AG04449 (cell line): ENCODE measurements at places on chromosomes 12 and 14.

DNA sequence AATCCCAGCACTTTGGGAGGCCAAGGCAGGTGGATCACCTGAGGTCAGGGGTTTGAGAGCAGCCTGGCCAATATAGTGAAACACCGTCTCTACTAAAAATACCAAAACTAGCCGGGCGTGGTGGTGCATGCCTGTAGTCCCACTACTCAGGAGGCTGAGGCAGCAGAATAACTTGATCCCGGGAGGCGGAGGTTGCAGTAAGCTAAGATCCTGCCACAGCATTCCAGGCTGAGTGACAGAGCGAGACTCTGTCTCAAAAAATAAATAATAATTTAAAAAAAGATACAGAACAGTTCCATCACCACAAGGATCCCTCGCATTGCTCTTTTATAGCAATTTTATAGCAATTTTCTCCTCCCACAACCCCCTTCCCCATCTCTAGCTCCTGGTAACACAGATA is 4.7 kb upstream of the PDE1B start:
- no peak for DNase-seq

DNA sequence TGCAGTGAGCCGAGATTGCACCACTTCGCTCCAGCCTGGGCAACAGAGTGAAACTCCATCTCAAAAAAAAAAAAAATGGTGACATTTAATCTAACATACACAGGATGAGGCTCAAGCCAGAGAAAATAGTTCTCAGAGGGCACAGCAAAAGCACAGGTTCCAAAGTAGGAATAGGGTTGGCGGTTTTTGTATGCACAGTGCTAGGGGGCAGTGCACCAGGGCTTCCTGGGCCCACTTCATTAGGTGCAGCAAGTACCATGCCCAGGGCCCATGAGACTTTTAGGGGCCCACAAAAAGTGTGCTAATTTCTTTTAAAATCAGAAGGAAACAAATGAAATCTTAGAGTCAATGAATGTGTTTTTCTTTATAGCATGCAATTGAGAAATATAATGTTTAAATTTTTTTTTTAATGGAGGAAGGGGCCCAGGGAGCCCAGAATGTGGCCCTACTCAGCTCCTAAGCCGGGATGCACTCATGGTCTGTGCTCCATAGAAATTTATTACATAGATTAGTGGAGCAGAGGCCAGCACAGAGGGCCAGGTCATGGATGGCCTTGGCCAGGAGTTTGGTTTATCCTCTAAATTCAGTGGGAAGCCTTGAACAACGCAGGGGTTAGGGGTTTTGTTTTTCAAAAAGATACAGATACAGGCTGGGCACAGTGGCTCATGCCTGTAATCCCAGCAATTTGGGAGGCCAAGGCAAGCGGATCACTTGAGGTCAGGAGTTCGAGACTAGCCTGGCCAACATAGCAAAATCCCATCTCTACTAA is 2.3 kb downstream of the AK7 start:
- DNase-seq = no peak

- no peak for DNase-seq
Observed at GRCh38 chr14:91303924-91304229, 59.4 kb upstream of the GPR68 start.

- DNase-seq = no peak
Observed at GRCh38 chr14:104436741-104437701, 142.5 kb upstream of the C14orf180 start.

- no peak for DNase-seq
Observed at GRCh38 chr14:92516966-92517506, 3.5 kb downstream of the RIN3 start.

GRCh38 chr12:10211940-10212738 is 538 bp upstream of the GABARAPL1 start:
- peak; percentile 98 for DNase-seq

- DNase-seq = no peak
Observed at GRCh38 chr14:87430214-87430613, 562.8 kb downstream of the GALC start.

DNA sequence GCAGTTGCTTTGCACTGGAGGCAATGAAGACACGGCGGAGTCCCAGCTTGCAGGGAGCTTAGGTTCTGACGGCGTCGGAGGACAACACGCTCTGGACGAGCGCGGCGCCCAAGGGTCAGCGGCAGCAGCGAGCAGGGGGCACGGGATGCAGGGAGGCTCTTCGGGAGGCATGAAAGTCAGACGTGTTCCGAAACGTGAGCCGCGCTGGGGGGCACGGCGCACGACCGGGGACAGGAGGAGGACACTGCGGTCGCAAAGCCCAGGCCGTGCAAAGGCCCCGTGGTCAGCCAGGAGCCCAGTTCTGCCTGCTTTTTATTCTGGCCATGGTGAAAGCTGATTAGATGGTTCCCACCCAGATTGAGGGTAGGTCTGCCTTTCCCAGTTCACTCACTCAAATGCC is 294.6 kb downstream of the SNAPC1 start:
- no peak for DNase-seq

GRCh38 chr12:5923751-5924150 is 21.3 kb downstream of the ANO2 start:
- DNase-seq = no peak

DNA sequence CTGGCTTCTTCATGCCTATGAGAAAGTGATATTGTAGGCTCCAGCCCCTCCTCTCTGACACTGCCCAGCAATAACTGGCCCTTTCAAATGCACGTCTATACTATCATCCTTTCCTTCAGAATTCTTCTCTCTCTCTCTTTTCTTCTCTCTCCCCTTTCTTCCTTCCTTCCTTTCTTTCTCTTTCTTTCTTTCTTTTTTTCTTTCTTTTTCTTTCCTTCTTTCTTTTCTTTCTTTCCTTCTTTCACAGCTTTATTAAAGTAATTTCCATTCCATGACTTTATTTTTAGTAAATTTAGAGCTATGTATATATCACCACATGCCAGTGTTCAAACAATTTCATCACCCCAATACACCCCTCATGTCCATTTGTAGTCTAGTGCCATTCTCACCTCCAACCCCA is 302.1 kb downstream of the RPAP3 start:
- no peak for DNase-seq

GRCh38 chr12:80189241-80189640 is 89.9 kb downstream of the OTOGL start:
- peak; percentile 66 for DNase-seq

DNA sequence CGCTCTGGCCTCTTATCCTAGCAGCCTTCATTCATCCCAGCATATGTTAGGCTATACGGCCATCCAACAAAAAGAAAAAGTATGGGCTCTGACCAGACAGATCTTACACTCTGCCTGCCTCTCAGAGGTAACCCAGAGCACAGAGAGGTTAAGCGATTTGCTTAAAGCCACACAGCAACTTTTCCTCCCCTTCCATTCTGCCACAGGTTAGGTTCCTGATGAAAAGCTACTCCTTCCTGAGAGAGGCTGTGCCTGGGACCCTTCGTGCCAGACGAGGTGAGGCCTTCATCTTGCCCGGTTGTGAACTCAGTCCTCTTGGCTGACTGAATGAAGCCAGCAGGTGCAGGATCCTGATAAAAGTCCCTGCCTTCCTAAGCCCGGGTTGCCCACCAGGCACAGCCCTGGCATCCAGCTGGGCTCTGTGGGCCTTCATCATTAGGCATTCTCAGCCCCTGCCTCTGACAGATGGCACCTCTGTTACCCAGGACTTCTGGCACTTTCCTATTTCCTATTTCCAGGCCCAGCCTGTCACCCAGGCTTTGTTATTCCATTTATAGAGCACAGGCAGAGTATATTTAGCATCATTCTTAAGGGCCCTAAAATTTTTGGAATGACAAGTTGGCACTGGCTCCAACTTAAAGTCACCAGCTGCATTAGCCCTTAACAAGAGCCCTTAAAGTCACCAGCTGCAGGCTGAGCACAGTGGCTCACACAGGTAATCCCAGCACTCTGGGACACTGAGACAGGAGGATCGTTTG is 12.8 kb downstream of the SOAT2 start:
- DNase-seq = no peak

DNA sequence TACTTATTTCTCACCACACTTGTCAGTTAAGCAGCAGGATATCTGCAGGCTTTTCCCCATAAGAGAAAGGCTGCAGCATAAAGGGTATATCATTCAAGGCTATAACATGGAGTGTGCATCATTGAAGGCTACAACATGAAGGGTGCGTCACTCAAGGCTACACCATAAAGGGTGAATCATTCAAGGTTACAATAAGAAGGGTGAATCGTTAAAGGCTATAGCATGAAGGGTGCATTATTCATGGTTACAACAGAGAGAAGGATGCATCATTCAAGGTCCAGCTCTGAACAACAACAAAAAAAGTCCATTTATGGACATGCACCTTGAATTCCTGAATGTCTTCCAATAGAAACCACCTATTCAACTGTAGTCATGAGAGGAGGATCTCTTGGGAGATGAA is 32.8 kb upstream of the LUM start:
- no peak for DNase-seq

GRCh38 chr14:51676549-51676948 is 24.8 kb downstream of the FRMD6 start:
- DNase-seq = no peak

- DNase-seq = no peak
Observed at GRCh38 chr14:36655963-36656686, 5.5 kb upstream of the PAX9 start.

DNA sequence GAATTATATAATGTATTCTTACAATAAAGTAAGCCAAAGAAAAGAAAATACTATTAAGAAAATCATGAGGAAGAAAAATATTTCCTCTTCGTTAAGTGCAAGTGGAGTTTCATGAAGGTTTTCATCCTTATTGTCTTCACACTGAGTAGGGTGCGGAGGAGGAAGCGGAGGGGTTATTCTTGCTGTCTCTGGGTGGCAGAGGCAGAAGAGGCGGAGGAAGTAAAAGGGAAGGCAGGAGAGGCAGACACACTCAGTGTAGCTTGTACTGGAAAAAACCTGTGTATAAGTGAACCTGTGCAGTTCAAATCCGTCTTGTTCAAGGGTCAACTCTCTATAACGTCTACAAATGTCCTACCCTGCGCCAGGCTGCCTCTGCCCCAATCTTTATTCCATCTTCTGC is 22.0 kb upstream of the BCL2L14 start:
- DNase-seq = no peak

DNA sequence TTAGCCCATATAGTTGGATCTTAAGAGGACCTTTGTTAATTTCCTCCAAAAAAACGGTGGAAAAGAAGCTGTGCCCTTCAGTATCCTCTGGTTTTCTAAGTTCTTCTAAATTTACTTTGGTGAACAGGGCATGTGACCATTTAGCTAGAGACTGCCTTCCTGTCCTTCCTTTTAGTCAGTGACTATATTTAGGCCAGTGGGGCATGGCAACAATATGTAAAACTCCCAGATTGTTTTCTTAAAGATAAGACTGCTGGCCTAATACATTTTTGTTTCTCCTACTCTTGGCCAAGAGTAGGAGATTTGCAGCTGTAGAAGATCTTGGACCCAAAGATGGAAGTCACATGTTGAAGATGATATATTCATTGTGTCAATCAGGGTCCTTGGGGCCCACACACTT is 325.1 kb upstream of the DCN start:
- DNase-seq = no peak

DNA sequence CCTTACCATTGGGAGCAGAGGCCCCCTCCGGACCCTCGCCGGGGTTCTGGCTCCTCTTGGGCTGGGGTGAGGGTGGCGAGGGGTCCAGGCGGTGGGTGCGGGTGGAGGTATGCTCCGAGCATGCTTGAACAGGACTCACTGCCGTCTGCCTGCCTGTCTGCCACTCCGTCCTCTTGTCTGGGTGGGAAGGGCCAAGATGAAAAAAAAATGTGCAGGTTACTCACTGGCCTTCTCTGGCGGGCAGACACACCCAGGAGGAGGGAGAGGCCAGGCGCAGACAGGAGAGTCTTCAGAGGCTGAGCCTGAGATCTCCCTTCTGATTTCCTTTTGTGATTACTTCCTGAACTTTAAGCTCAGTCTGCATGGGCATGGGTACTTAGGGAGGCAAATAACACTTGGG is 76.1 kb downstream of the STON2 start:
- no peak for DNase-seq

- DNase-seq = no peak
Observed at GRCh38 chr12:1593174-1594005, 991 bp downstream of the FBXL14 start.

DNA sequence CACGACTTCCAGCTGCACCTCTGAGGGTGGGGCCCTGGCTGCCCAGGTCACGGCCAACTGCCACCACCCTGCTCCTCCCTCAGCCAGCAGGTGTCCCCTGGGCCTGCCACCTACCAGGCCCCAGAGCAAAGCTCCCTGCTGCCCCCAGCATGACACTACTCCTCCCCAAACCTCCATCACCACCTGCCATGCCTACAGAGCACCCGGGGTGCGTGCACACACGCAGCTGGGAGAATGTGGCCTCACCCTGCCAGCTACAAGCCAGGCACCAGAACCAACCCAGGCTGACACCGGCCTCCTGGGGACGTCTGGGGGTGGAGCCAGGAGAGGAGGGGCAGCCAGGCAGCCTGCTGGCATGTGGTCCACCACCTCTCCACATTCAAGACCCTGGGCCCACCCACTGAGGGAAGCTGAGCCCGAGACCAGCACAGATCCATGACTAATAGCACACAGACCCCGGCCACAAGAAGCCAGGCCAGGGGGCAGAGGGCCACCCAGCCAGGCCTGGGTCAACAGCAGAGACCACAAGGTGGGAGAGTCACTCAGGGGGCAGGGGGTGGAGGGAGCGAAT is 3.4 kb downstream of the JAG2 start:
- no peak for DNase-seq

- DNase-seq = no peak
Observed at GRCh38 chr14:77721437-77721836, 13.5 kb downstream of the SLIRP start.

- DNase-seq = no peak
Observed at GRCh38 chr12:107560165-107560898, 125.3 kb upstream of the PWP1 start.

GRCh38 chr12:25365340-25365730 is 114.6 kb upstream of the KRAS start:
- no peak for DNase-seq

DNA sequence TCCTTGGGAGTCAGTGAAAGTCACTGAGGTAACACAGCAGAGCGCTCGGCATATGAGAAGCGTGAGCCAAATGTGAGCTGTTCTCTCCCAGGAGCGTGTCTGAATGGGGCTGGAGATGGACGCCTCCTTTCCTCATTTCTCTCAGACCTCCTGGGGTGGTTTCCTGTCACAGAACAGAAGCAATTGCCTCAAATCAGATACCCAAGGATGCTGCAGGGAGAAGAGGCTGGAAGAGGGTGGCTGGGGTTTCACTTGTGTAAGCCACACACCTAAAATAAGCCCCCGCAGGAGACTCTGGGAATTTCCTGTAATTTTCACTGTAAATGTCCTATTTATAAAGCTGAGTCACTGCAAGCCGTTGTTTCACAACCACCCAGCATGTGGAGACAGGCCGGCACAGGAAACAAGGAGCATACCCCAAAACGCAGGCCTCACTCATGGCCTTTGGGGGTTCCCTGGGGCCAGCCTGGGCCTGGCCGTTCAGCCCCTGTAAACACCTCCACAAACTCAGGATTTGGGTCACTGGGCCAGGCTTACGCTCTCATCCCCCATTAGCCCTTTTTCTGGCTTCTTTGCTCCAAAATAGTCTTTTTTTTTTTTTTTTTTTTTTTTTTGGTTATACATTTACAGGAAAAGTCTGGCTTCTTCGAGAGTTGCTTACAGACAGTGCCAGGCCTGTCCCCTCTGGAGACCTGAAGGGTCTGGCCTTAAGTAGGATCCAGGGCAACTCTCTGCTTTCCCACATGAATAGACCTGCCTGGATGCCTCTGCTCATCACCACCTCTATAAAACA is 55.3 kb downstream of the VCPKMT start:
- peak; percentile 83 for DNase-seq
